ENCODE measurements at places on chromosomes 7 and 10. TPM values are rescaled to one million over a fixed set of nuclear protein-coding genes. Genes with fewer than 3 reads are reported as not detected.

RADIL gene
- total RNA-seq: 2.5 TPM

EPHB6 gene
- total RNA-seq: 89.0 TPM

NUPR2 gene
- not detected for total RNA-seq

DNA sequence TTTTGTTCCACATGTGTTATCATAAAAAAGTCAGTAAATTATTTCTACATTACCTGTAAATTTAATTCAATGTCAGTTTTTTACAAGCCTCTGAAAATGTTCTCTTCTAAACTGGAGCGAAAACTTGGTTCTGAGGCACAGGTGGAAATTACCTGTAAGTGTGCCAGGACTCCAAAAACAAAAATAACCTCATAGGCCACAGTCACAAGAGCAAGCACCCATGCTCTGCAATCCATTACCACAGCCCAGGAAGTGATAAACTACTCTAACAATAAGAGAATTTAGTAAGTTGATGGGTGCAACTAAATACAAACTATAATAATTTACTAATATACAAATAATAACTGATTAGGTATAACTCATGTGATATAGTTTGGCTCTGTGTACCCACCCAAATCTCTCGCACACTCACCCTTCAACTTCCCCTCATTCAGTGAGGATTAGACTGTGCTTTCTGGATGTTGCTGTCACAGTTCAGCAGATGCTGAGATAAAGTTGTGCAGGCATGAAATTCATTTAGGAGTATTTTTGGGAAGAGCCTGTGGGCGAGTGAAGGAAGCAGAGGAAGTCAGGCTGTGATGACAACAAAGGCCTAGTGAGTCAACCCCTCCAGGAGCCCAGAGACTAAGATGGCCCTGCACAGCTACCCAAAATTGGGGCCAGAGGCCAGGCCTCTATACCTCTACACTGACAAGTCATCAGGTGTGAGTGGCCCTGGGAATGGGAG, 16.3 kb upstream of the GIMAP6 start:
- DNase-seq: no peak

GRCh38 chr10:36880898-36881297, 244.5 kb upstream of the ANKRD30A start:
- DNase-seq: no peak

- DNase-seq: no peak
Measured at GRCh38 chr7:69550991-69551390, 47.3 kb upstream of the AUTS2 start.

DNA sequence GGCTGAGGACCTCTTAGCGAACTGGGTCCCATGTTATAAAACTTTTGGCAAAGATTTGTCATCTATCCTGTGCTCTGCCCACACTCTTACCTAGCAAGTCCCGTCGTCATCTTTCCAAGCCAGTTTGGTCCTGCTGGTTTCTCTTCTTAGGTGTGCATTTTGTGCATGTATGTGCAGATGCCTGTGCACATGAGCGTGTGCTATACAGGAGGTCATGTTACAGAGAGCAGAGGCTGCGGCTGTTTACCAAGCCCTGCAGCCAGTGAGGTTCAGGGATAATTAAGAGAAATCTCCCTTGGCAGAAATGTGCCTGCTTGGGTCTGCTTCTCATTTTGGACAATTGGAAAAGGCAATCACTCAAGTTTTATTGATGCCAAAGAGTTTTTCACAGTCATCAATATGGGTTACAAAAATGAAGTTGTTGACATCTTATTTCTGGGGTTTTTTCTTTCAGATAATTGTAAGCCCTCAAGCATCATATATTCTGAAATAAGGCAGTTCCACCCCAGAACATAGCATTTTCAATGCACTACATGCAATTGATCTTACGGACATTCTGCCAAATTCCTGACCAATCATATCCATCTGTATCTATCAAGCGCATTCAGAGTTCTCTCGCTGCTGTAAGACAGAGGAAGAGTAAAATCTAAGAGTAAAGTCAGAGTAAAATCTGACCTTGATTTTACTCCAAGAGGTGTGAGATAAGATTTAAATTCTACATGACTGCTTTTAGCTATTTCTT, 361.4 kb upstream of the ZNF32 start:
- DNase-seq: no peak

- no peak for DNase-seq
Measured at GRCh38 chr7:132541656-132542055, 34.6 kb downstream of the PLXNA4 start.

GRCh38 chr10:33684211-33684611, 349.7 kb upstream of the NRP1 start:
- DNase-seq: no peak
